Adipocyte (in vitro differentiated cells): ENCODE measurements at places on chromosomes 13 and 19.

DNA sequence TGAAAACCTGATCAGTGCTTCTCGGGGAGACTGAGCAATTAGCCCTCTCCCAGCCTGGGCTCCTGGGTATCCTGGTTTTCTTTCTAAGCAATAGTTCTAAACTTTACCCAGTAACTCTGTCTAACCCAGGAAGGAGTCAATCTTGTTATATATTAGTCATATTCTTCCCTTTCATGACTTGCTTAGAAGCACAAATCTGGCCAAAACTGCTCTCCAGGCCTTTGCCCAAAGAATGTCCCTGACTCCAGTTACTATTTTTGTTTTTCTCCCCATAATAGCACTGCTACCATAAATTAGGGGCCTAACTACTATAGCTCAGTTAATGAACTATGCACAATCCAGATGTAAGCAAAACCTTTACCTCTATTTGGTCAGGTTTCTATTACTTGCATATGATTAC, 355.8 kb upstream of the HTR2A start:
- no peak for DNase-seq

DNA sequence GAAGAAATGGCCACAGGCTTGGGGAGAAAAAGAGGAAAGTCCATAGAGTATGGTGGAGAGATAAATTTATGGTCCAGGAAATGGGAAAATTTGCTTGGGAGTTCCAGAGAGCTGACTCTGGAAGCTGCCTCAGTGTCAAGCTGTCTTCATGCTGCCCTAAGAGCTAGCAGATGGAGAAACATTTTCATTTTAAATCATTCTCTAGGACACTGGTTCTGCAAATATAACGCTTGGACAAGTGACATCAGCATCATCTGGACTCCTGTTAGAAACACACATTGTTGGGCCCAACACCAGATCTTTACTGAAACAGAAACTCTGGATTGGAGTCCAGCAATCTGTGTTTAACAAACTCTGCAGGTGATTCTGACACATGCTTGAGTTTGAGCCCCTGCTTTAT, 592.0 kb upstream of the KLF12 start:
- DNase-seq, result no peak

DNA sequence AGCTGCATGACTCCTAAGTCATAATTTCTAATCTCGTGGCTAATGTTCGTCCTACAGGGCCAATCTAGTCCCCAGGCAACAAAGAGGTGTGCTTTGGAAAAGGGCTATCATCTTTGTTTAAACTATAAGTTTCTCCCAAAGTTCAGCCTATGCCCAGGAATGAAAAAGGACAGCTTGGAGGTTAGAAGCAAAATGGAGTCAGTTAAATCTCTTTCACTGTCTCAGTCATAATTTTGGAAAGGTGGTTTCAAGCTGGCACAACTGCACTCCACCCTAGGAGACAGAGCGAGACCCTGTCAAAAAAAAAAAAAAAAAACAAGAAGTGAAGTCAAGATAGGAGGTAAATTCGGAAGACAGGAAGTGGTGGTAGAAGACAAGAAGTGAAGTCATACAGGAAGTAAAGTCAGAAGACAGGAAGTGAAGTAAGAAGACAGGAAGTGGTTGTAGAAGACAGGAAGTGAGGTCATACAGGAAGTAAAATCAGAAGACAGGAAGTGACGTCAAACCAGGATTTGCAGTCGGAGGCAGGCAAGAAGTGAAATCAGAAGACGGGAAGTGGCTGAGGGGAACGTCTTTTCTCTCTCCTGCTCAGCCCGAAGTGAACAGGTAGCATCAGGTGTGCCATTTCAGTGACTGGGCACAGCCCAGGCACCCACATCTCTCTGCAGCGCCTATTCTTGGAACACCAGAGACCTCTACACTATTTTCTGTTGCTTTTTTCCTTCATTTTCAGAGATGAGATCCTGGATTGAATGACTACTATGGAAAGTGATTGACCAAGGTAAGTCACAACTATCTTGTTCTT, 32.2 kb downstream of the GP6 start:
- no peak for DNase-seq

- DNase-seq, result no peak
Observed at GRCh38 chr19:39139971-39140453, 14.4 kb downstream of the PAK4 start.

DNA sequence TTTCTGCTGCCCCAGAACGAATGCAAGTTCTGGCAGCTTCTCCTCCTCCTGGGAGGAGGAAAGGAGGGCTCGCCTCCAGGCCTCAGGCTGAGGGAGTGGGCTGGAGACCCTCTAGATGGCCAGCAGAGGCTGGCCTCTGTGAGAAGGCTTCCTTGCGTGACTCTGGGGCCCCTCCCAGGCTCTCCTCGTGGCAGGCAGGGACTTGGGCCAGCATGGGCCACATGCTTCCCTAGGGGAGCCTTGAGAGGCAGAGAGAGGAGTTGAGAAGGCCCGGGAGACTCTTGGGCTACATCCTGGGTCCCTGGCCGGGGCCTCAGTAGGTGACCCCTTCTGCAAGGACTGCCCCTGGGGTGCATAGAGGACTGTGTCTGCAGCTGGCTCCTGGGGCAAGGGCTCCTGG, 25.9 kb downstream of the LYL1 start:
- no peak for DNase-seq

DNA sequence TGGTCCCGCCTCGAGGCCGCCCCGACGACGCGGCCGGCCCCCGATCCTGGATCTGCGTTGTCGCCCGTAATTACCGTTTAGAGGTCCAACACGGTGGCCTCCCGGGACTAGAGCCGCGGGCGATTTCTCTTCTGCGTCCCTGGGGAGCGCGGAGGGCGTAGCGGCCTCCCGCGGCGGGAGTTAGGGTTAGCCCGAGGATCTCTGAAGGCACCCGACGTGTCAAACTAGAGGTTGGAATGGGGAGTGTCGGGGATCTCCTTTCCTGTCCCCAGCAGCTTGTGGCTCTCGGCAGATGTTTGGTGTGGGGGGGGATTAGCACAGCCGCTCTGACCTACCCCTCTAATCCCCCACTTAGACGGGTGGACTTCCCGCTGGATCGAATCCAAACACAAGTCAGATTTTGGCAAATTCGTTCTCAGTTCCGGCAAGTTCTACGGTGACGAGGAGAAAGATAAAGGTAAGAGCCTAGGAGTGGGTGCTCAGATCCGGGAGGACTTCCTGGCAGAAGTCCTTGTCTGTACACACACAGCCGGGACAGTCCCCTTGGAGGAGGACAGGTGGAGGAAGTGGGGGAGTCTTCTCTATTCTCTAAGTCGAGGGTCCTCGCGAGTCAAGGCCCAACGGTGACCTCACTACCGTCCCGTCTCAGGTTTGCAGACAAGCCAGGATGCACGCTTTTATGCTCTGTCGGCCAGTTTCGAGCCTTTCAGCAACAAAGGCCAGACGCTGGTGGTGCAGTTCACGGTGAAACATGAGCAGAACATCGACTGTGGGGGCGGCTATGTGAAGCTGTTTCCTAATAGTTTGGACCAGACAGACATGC, 581 bp downstream of the CALR start:
- peak; percentile 81 for DNase-seq

GRCh38 chr19:45075301-45076028, 813 bp downstream of the ZNF296 start:
- DNase-seq, result peak; percentile 26

DNA sequence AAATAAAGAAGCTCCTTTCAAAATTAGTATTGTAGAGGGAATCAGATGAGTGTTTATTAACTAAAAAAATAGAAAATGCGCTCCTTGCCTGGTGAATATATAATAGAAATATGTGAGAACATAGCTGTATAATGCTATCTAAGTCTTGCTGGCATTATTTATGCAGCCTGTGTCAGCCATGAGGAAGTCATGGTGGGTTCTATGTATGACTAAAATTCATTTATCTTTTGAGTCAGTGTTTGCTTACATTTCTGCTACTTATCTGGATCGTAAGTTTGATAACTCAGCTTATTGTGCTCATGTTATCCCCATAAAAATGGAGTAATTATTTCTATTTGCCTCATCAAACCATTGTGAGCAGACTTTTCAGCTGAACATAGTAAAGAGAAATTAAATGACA, 449.3 kb downstream of the OXGR1 start:
- peak; percentile 1 for DNase-seq

DNA sequence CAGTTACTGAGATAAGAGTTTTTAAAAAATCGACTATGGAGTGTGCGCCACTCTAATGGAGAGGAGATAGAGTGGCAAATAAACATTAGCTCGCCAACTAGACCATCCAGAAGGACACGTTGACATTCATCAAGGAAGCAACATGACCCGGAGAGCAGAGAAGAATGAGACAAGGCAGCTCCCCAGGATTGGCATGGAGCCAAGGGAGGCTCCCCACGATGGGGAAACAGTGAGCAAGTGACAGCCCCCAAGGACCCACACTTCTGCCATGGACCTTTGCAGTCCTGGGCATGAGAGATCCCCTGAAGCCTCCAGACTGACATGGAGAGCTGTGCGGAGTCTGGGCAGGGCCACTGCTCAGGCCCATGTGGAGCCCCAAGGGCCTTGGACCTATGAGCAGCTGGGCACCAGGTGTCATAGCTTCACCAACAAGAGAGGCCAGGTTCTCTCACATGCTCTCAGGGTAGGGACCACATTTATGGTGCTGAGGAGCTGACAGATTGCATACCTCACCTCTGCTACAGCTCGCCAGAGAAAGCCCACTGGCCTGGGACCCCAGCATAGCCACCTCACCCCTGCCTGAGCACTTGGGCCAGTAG, 6.7 kb downstream of the SIGLEC6 start:
- no peak for DNase-seq
